Muscle of arm (tissue), 14 donors: ENCODE measurements at places on chromosomes 7 and 10. TPM values are rescaled to one million over a fixed set of nuclear protein-coding genes. Genes with fewer than 3 reads are reported as not detected.

DNA sequence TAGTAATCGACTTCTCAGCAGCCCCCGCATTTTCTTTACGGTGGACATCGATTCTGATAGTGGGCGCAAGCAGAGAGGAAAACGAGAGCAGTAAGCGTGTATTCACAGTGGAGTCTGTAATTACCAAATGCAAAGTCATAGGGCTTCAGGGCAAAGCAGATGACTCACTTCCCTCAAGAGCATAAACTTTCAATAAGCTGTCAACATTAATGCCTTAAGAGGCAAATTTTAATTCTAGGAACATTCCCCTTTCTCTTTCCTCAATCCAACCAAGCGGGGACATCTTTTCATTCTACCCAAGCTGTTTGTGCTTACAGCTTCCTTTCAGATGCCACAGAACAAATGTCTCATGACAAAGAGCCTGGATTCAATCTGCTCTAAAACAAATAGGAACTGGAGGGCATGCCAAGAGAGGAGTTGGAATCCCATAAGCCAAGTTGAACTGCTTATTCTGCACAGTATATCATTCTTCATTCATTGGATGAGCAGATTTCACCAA lies 48.6 kb downstream of the MALSU1 start:
- no peak for DNase-seq

DNA sequence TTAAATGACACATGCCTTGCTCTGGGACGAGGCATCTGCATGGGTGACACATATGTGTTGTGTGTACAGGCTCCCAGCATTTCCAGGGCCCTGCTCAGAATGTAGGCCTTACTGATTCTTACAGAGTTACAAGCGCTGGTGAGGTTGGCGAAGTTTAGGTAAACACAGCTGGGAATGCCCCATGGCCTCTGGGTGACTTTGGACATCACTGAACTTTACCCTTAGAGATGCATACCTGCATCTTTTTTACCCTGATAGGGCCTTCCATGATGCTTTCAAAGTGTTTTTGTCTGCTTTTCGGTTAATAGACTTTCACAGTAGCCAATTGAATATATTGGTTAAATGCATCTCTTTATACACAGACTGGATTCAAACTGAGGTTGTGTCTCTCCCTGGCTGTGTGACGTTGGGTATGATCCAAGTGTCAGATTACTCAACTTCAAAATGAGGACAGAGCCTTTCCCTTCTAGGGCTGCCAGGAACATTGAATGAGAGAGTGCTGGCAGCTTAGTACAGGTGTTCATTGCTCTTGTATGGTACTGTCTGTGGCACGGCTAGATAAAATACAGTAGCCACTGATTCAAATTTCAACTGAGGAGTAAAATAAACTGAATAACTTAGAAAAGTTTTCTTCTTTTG lies 29.5 kb downstream of the EGFR start:
- DNase-seq: no peak

DNA sequence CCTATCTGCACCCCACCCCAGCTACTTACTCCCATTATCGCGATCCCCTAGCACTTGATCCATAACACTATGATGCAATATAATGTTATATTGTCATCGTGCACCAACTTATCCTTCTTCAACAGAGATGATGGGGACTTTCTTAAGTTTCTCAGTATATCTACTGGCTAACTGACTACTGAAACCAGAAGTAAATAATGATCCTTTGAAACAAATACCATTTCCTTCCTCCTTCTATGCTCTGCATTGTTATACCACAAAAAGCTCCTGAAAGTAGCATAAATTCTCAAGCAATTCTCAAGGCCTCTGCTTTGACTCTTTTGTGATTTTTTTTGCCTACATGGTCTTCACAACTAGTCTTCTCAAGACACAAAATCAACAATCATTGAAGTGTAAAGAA lies 68.9 kb downstream of the HTR7 start:
- DNase-seq: no peak

DNA sequence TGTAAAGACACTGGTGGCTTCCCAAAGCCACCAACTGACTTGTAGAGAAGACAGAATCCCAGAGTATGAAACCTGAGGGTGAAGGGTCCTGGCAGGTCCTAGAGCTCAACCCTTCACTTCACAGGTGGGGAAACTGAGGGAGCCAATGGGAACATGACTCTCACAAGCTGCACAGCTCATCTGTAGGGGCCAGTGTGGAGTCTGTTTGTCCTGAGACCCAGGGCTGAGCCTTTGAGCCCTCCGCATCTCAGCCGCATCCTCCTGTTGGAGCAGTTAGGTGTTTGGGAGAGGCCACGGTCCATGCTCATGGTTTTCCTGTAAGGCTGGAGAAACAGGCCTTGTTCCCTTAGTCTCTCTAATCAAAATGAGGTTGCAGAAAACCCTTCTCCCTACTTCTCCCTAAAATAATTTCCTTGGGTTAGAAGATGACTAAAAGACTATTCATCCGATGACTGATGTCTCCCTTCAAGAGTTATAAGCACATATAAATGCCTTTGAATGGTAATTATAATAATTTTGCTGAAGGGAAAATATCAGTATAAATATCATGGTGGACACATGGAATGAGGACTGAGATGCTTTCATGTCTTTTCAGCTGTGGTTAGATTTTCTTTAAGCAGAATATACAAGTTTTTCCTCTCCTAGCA lies 10.3 kb downstream of the HTRA1 start:
- no peak for DNase-seq

DNA sequence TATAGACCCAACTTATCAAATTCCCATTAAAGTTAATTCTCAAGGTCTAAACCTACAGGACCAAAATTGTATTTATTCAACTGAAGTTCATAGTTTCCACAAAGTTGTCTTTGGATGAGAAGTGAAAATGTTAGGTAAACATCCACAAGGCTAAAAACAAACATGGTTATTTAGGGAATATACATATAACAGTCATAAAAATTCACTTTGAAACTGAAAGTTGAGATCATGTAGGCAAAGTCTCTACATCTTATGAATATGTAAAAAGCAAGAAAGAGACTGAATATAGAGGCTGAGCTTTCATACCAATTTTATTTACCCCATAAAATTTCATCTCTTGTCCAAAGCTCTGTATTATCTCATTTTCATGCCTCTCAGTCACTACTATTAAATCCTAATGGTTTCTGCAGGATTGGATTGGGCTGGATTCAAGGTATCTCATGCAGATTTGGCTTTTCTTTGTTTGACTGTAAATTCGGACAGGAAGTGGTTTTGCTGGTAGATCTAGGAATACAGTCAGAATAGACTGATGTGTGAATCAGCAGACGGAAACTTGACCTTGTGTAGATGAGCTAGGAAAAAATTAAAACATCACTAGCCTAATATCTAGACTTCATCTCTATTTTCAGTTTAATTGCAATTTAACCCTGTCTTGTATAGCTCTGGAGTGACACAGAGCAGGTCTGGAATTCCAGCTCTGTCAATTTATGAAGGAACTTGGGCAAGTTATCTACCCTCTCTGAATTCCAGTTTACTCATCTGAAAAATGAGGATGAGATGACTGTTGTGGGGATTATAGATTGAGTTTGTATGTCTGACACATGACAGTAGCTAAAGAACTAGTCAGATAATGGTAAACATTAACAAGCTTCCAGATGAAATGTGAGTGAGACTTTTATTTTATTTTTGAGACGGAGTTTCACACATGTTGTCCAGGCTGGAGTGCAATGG lies 27.3 kb upstream of the SKAP2 start:
- DNase-seq: no peak

GRCh38 chr10:71244431-71245419 lies 32.4 kb downstream of the UNC5B start:
- peak; percentile 89 for DNase-seq

- no peak for DNase-seq
Measured at GRCh38 chr7:28024786-28025334, 155.7 kb downstream of the JAZF1 start.

- no peak for DNase-seq
Measured at GRCh38 chr10:63204667-63205391, 71.7 kb downstream of the NRBF2 start.

DNA sequence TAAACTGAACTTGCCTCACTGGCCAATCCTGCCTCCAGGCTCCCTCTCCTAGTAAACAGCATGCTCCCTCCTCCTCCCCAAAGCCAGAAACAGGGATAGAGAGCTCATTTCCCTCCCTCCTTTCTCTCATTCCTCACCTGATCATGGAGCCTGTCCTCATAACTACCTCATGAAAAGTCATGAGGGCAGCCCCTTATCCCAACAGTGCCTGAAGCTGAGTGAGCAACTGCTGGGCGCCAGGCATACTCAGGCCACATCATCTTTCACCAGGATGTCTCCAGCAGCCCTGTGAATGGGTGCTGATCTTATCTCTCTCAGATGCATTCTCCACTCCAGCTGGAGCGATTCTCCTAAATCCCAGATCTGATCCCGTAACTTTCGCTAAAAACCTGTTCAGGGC lies 307.2 kb downstream of the PRPF18 start:
- no peak for DNase-seq

GRCh38 chr7:86947929-86948328 lies 111.5 kb downstream of the ELAPOR2 start:
- DNase-seq: no peak

- DNase-seq: no peak
Measured at GRCh38 chr7:96997512-96998032, 7.8 kb upstream of the DLX6 start.

DNA sequence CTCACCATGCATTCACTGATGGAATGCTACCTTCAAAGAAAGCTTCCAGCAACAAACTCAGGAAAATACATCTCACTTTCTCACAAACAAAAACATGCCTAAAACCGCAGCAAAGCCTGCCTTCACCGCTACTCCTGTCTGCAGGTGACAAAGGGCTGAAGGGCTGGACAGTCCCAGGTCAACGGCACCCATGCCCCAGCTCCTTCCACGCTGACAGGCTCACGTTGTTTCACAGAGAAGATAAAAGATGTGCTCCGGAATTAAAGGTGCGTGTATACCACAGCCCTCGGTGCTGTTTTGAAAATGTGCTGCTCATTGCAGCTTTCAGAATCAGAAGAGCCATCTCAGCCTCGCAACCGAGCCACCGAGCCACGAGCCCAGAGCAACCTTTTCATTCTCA lies 445.0 kb downstream of the PTPRN2 start:
- DNase-seq: no peak

DNA sequence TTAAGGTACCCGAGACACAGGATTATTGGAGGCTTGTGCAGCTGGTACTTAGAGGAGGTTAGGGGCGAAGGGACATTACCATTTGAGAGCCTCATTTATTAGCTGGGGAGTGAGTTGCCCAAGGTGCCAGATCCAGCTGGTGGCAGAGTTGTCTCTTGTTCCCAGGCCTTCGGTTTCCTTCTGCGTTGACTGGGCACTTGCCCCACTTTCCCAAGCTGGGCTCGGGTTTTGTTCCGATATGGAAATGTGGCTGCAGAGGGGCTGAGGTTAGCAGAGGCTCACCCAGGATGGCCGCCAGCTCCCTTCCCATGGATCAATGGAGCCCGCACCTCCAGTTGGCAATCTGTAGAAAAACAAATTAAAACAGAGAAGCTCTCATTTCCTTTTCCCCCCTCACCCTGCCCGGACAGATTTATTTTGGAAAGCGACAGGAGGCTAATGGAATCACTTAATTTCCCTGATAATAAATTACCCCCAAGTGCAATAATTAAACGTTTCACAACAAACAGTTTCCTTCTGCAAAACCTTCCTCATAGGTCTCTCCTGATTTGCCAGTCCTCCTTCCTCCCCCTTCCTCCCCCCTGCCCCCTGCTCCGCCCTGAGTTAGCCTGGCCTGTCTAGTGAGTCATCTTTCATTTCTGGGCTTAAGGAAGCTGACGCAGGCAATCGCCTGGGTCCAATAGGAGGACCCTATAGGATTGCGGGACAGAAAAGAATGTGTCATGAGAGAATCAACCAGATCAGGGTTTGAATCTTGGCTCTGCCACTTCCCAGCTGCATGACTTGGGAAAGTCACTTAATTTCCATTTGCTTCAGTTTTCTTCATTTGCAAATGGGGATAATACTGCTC lies 51.7 kb downstream of the ADRA2A start:
- no peak for DNase-seq

GRCh38 chr7:79037001-79037400 lies 416.5 kb downstream of the MAGI2 start:
- DNase-seq: no peak

PTPRN2 gene
- polyA plus RNA-seq: 2.1 TPM

BMPR1A gene
- polyA plus RNA-seq: 56.7 TPM

PTTG1IP2 gene
- not detected for polyA plus RNA-seq

SLC39A12 gene
- polyA plus RNA-seq: not detected

FXYD4 gene
- polyA plus RNA-seq: 3.0 TPM

AKR1D1 gene
- not detected for polyA plus RNA-seq

AGR3 gene
- polyA plus RNA-seq: not detected

ANKRD2 gene
- polyA plus RNA-seq: 38.2 TPM
